CD14-positive monocyte (primary cell): ENCODE measurements at places on chromosomes 1 and 21.

- DNase-seq = no peak
Measured at GRCh38 chr1:43802356-43802980, 95.1 kb downstream of the ST3GAL3 start.

- DNase-seq = peak; percentile 52
Measured at GRCh38 chr1:116506132-116507004, 64.5 kb downstream of the CD58 start.

GRCh38 chr1:80919426-80919825 lies 881.3 kb upstream of the ADGRL2 start:
- DNase-seq = no peak

DNA sequence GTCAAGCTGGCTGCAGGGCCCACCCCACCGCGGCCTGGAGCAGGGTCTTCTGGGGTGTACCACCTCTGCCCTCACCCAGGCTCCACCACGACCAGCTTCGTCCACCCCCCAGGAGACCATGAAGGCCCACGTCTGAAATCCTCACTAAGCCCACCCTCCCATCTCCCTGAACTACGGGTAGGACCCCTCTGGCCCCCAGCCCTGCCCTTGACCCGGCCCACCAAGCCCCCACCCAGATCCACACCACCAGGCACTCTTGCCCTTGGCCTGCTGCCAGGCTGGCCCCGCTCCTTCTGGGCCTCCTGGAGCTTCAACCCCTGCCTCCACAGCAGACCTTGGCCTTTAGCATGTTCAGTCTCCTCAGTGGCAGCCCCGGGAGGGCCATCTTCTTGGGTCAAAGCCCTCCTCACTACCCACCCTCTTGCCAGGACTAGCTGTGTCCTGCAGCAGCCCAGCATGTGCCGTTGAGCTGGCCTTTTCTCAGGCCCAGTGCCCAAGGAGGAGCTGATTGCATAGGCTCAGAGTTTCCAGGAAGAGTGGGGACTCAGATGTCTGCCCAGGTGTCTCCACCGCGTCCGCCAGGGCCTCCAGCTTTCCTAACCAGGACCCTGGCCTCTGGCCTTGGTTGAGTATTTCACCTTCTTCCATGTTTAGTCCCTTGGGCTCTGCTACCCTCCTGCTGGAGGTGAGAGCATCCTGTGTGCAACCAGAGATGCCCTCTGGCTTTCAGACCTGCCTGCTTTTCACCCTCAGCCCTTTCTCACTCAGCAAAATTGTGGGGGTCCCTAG lies 17.7 kb upstream of the SAMD11 start:
- DNase-seq = no peak

- DNase-seq = peak; percentile 62
Measured at GRCh38 chr1:246157516-246157915, 349.6 kb downstream of the SMYD3 start.

GRCh38 chr1:14324248-14324630 lies 274.2 kb upstream of the KAZN start:
- DNase-seq = no peak

DNA sequence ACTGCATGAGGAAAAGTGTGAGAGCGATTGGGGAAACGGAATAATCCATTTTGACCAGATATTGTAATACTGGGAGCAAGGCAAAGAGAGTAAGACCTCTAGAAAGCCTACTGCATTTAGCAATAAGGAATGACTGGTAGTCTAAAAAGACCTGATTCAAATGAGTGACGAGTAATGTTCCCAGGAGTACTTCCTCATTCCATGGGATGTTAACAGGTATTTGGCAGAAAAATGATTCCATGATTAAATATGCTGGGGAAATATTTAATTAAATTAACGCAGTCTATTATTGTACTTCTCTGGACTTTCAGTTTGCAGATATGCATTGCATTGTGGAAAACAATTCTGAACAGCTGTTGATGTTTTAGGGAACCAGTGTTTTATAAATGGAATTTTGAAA lies 105.5 kb downstream of the RPE65 start:
- DNase-seq = no peak

DNA sequence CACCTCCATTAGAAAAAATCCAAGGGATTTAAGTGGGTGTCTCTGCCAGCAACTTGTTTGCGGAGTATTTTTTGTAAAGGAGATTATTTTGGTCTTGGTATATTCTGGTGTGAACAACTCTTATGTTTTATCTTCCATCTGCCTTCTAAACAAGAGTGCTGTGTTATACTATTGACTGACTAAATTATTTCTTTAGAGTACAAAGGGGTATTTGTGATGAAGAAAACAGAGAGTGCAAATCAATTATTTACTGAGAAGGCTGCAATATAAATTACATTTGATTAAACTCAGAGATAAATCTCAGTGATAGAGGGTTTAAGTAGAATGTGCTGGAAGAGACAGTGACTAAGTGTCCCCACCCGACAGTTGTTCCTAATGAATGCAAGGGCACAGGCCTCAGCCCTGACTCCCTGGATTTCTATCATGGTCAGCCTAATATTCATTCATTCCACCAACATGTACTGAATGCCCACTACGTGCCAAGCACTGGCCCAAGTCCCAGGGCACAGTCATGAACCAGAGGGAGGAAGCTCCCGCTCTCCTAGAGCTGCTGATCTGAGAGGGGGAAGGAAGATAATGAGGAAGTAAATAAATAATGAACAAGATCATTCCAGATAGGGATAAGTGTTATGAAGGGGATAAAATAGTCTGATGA lies 196.9 kb upstream of the C8B start:
- DNase-seq = no peak

DNA sequence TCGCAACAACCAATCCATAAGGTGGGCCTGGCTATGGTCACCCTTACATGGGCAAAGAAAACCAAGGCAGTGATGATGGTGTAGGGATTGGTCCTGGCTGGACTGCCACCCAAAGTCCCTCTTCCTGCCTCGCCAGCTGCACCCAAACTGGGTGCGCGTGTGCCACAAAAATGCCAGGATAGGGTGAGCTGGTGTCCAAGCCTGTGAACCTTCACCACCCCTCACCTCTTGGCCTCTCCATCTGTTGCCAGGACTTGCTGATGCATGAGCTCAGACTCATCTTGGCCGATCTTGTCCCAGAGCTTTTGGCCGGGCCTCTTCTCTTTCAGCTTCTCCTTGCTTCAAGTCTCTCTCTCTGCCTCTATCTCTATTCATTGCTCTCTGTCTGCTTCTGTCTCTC lies 41.8 kb downstream of the FOXD2 start:
- DNase-seq = no peak

- DNase-seq = no peak
Measured at GRCh38 chr1:40932006-40932405, 47.5 kb upstream of the CTPS1 start.

DNA sequence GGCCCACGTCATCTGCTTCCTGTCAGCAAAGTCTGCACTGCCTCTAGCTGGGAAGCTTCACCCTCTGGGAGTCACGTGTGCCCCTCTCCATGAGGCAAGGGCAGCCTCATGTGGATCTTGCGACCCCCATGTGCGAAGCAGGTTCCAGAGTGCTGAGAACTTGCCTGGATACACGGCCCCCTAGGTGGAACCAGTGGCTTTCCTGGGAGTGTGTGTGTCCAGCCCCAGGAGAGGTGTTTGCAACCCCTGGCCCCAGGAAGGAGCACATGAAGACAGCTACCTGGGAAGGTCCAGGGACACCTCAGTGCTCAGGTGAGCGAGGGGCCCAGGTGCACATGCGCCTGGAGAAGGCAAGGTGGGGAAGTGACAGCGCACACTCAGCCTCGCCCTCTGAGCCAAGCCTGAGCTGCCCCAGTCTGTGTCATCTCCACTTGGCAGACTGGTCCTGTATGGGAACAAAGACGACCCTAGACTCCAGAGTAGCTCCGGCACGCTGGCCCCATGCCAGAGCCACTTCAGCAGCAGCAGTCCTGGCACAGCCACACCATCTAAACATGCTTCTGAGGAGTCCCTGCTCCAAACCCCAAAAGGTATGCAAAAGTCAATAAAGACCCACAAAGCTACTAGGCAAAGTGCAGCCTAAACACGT lies 8.9 kb downstream of the LSS start:
- no peak for DNase-seq

GRCh38 chr21:35652196-35652595 lies 408.1 kb downstream of the SETD4 start:
- no peak for DNase-seq

GRCh38 chr1:89804642-89805237 lies 16.1 kb upstream of the LRRC8D start:
- peak; percentile 85 for DNase-seq

DNA sequence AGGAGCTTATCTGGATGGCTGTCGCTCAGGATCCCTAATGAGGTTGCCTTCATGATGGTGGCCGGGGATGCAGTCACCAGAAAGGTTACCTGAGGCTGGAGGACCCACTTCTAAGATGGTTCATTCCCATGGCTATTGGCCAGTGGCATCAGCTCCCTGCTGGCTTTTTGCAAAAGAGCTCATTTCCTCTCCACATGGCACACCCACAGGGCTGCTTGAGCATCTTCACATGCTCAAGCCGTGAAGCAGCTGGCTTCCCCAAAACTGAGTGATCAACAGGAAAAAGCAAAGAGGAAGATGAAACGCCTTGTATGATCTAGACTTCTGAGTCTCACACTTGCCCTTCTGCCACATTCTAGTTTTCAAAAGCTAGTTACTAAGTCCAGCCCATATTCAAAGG lies 124.6 kb upstream of the CXADR start:
- peak; percentile 1 for DNase-seq

DNA sequence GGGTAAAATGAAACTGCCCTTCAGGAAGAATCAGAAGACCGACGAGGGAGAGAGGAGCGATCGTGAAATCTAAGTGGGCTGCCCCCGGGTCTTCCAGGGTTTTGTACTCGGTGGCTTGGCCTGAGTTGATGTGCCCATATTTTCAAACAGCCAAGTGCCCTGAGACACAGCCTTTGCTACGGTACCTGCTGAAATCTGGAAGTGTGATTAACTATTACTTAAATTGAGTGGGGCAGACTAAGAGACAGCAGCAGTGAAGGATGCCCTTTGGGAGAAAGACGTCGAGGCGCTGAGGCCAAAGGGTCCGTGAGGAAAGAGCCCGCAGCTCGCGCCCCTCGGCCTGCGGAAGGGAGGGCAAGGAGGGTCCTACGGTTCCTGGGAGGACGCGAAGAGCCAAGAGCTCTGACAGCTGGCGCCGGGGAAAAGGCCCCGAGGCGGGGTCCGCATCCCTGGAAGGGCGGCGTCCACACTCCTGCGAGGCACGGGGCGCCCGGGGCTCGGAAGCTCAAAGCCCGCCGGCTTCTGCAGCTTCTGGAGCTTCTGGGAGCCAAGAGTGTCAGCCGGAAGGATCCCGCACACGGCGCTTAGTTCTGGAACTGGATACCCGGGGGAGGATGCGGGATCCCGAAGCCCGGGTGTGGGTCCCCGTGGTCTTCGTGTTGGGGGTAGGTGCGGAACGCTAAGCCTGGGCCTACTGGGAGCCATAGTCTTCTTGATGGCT lies 15.4 kb upstream of the RNU1-4 start:
- peak; percentile 12 for DNase-seq

- no peak for DNase-seq
Measured at GRCh38 chr1:247933989-247934388, 9.3 kb downstream of the OR2AJ1 start.

DNA sequence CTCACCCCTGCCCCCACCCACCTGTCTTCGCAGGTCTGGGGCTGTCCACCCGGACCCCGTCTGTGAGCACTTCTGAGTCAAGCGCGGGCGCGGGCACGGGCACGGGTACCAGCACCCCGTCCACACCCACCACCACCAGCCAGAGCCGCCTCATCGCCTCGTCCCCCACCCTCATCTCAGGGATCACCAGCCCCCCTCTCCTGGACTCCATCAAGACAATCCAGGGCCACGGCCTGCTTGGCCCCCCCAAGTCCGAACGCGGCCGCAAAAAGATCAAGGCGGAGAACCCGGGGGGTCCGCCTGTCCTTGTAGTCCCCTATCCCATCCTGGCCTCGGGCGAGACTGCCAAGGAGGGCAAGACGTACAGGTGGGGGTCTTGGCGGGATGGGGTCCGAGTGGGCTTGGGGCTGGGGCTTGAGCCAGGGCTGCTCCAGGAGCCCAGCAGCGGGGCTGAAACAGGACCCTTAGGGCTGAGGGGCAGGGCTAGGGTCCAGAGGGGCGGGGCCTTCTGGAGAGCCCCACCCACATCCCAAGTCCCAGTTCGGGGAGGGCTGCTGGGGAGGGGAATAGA lies 23.9 kb downstream of the ZNF362 start:
- DNase-seq = no peak

DNA sequence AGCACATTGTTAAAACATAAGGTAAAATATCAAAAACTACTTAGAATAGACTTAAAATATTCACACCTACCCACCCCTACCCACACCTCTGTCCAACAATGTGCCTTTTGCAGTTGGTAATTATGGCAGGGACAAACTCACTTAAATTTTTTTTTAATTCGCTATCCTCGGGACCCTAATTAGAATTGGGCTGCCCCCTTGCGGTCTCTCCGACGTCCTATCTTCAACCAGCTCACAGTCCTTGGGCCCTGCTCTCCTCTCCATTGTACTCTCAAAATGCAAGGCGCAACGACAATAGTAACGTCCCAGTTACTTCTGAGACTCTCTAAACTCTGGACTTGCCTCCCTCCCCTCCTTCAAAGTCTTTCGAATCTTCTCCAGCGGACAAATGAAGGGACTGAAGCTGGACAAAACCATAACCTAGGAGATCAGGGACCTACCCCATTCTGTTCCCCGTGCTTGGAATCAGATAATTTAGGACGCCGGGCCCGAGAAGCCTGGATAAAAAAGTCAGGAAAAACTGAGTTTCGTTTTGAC lies 1.1 kb upstream of the CIART start:
- DNase-seq = peak; percentile 64

- no peak for DNase-seq
Measured at GRCh38 chr21:17548262-17548661, 35.4 kb downstream of the CXADR start.

GRCh38 chr1:239858529-239858928 lies 233.2 kb upstream of the FMN2 start:
- DNase-seq = no peak

GRCh38 chr1:110713221-110713620 lies 38.5 kb upstream of the KCNA3 start:
- DNase-seq = no peak

DNA sequence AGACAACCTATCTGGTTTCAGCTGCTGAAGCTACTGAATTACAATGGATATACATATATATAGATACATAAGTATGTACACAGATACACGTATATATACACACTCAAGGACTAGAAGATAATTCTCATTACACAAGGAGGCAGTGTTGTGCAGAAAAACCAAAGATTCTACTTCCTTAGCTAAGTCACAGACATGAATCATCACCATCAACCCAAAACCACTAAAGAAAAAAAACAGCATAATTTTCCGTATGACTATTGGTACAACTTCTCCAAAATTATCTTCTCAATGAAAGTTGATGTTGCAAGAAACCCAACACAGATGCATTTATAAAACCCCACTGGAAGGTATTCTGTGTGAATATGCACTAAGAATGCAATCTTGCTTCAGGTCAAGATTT lies 36.8 kb upstream of the RPF1 start:
- peak; percentile 94 for DNase-seq

DNA sequence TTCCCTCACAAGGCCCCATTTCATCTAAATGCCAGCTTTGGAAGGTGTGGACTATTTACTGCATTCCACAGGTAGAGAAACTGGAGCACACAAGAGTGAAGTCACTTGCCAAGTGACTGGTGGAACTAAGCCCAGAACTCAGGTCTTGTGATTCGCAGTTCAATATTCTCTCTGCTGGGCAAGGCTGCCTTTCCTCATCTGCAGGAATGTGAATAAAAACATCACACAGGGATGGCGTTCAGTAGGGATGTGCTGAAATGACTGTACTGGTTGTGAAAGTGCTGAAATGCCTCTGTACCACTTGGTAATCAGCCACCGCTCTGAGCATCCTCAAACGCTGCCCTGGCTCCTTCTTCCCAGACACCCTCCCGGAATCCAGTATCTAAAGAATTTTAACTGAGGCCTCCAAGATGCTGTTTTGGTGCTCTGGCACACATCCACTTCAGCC lies 145.6 kb downstream of the HIVEP3 start:
- no peak for DNase-seq

GRCh38 chr1:57424231-57425027 lies 569 bp upstream of the DAB1 start:
- DNase-seq = no peak
